ENCODE measurements at places on chromosomes 3 and 15.

- no peak for DNase-seq
These were observed 57.9 kb downstream of the PPP2R3A start for GRCh38 chr3:136023264-136023978.

- DNase-seq, result no peak
These were observed 478.7 kb downstream of the PDCD6IP start for GRCh38 chr3:34277110-34277509.

DNA sequence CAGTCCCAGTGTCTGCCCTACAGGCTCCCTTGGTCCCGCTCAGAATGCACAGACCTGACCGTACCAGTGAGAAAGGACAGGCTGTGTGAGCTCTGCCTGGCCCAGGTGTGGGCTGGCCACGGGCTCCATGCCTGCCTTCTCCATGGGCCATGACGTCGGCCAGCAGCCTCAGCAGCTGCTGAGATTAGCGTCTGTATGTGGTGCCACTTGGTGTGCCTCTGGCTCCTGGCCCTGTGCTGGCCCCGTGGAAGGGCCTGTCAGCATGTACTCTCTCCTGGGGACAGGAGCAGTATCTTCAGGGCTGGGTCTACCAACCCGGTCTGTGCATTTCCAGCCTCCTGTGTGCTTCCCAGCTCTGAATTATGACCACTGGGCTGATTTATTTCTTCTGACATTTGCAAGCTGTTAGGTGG is 25.7 kb downstream of the KLF13 start:
- no peak for DNase-seq

- DNase-seq, result no peak
These were observed 17.4 kb upstream of the ANKRD34C start for GRCh38 chr15:79265167-79265566.

GRCh38 chr3:126389794-126390146 is 4.9 kb upstream of the CFAP100 start:
- no peak for DNase-seq

- no peak for DNase-seq
These were observed 35.8 kb upstream of the ATOSA start for GRCh38 chr15:52714968-52715367.

GRCh38 chr3:185351396-185351795 is 11.5 kb upstream of the MAP3K13 start:
- DNase-seq, result no peak

DNA sequence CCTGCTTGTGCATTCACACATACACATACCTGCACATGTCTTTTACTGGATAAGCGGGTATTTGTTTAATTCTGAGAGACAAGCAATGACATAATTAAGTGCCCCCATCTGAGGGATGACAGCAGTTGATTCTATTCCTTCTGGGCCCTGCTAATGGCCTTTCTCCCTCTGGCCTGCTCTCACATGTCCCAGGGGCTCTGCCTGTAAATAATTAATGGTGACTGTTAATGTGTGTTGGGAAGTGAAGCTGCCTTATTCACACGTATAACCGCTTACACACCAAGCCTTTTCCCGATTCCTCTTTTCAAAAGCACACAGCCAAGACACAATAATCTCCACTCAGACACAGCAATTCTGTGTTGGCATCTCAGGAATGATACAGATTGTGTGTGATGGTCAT is 47.8 kb downstream of the LRRK1 start:
- no peak for DNase-seq

Measured in Ammon's horn (tissue), 1 donor.